ENCODE measurements at places on chromosomes 1 and 21.
A peak's percentile ranks its signal among the peaks of the same experiment; 100 is the strongest.

DNA sequence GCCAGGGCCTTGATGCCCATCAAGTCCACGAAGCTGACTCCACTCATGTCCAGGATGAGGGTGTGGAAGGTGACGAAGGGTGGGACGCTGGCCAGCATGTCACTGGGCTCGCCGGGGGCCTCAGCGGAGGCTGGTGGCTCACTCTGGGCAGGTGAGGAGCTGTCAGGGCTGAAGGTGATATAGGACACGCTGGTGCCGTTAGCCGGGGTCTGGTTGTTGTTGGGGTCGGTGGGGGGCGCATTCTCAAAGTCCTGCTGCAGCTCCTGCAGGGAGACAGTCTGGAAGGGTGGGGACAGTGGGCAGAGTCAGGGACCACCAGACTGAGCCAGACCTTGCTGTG lies 21.7 kb downstream of the SLC26A9 start:
- no peak for DNase-seq

DNA sequence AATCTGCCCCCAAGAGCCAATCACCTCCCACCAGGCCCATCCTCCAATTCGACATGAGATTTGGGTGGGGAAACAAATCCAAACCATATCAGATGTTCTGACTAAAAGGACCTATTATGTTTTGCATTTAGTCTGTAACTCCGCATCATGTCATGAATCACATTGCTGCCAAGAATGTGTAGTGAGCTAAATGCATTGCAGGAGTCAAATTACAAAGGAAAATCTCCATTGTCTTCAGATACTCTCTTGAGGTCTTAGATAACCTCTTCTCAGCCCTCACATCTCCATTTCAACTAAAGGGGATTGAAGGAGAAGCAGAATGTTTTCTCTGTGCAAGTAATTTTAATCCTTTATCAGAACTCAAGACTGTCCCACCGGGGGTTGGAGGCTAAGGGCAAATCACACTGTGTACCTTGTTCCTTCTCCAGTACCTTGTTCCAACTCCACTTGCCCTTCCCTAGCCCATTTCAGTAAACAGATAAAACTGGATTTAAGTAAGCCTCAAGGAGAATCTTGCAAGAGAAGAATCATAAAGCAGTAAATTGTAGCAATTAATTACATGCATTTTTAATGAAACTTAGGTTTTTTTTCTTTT lies 34.1 kb downstream of the EXTL2 start:
- DNase-seq = no peak

DNA sequence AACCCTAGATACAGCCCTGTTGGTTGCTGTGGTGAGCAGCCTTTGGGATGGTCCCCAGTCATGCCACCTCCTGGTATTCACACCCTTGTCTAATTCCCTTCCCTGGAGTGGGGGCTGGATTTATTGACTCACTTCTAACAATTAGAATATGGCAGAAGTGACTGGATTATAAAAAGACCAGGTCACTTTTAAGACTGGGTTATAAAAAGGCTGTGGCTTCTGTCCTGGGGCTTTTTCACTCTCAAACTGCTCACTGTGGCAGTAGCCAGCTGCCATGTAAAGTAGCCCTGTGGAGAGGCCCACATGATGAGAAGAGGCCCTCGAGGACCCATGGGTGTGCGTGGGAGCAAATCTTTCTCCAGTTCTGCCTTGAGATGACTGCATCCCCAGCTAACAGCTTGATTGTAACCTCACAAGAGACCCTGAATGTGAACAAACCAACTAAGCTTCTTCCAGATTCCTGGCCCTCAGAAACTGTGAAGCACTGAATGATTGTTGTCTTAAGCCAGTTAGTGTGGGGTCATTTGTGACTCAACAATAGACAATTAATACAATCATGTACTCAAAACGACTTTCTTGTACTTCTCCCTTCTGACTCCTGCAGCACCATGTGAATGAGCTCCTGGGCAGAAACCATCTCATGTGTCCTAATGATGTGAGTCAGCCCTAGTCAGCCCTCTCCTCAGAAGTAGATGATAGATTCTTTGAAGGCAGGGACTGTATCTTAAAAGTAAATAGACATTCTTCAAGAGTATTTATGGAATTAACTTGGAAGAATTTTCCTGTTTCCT lies 234.9 kb downstream of the TNR start:
- DNase-seq = no peak

GRCh38 chr1:227218870-227219573 lies 99.3 kb downstream of the CDC42BPA start:
- peak; percentile 43 for DNase-seq

DNA sequence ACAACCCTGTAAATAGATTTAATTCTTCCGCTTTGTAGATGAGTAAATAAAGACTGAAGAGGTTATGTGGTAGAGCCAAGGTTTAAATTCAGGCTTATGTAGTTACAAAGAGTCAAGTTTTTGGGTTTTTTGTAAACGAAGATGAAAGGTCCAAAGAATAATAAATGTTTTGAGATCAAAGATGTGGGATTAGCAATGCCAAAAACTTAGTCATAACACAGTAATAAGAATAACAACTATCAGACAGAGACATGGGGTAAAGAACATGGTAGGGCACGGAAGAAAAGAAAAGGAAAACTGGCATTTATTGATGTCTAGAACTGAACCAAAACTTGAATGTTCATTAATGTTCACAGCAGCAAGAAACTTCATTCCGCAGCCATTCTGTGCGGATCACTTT lies 42.9 kb downstream of the EXTL2 start:
- no peak for DNase-seq

- DNase-seq = peak; percentile 56
These were observed 218.0 kb upstream of the GALNT2 start for GRCh38 chr1:229848752-229849677.

DNA sequence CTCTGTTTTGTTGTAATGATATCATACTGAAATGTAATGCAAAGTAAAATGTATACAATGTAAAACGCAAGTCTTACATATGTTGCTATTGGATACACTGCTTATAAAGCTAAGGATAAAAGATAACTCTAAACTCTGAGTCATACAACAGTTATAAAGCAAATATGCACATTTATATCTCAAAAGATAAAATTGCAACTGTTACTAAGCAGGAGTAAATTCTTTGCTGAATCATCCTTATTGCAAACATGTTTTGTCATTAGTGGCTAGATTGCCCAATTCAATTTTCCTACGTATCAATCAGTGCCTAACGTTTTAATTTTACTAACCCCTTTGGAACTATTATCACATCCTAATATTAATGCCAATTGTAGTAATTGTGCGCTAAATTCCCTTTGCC lies 762.9 kb downstream of the LTN1 start:
- peak; percentile 48 for DNase-seq

- DNase-seq = no peak
These were observed 101.5 kb downstream of the ST6GALNAC3 start for GRCh38 chr1:76176000-76176399.

GRCh38 chr1:172724765-172725613 lies 66.1 kb downstream of the FASLG start:
- peak; percentile 40 for DNase-seq

GRCh38 chr1:93079685-93080141 lies 630 bp downstream of the MTF2 start:
- peak; percentile 26 for DNase-seq

DNA sequence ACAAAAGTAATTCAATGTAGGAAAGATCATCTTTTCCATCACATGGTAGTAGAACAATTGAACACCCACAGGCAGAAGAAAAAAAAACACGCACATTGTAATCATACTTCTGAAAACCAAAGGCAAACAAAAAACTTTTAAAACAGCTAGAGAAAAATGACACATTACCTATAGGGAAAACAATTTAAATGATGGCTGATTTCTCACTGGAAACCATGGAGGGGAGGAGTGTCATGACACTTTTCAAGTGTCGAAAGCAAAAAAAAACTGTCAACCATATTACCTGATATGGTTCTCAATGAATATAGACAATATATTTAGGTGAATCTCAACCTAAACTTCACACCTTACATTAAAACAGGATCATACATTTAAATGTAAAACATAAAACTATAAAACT lies 776 bp upstream of the SLAMF7 start:
- DNase-seq = no peak

- DNase-seq = peak; percentile 10
These were observed 1300.0 kb downstream of the PLA2G4A start for GRCh38 chr1:188128761-188129160.

GRCh38 chr1:69993810-69994209 lies 211.6 kb downstream of the LRRC40 start:
- DNase-seq = no peak

- peak; percentile 55 for DNase-seq
These were observed 7.1 kb downstream of the PRRX1 start for GRCh38 chr1:170670802-170671628.

DNA sequence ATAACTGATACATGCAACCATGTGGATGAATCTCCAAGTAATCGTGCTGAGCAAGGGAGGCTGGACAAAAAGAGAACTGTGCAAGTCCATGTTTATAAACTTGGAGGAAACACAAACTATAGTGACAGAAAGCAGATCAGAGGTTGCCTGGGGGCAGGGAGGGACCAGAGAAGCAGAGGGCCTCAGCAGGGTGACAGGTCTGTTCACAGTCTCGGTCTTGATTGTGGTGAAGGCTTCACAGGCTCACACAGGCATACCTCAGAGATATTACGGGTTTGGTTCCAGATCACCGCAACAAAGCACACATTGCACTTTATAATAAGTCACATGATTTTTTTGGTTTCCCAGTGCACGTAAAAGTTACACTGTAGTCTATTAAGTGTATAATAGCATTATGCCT lies 28.5 kb downstream of the ACOT7 start:
- no peak for DNase-seq

DNA sequence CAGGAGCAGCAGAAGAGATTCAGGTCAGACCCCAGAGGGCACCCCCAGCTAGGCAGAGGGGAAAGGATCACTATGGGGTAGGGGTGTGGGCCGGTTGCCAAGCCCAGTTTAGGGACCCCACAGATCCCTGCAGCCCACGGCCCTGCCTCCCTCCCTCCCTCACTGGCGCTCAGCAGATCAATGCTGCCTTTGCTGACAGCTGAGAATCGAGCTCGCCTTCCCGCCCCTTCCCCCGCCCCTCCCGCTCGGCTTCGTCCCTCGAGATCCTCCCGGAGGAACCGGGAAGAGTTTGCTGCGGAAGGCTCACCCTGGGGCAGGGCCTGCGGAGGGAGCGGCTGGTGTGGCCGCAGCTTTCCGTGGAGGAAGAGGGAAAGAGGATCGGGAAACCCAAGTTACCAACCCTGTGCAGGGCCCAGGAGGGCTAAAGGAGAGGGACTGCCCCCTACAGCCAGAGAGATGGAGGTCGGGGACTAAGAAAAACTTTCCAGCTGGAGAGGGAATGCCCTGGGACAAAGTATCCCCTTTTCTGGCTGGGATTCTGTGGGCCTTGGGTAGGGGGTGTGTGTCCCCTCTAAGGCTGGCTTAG lies 1.1 kb upstream of the KCNQ4 start:
- DNase-seq = no peak

- no peak for DNase-seq
These were observed 374.7 kb downstream of the COL11A1 start for GRCh38 chr1:102733491-102734236.

DNA sequence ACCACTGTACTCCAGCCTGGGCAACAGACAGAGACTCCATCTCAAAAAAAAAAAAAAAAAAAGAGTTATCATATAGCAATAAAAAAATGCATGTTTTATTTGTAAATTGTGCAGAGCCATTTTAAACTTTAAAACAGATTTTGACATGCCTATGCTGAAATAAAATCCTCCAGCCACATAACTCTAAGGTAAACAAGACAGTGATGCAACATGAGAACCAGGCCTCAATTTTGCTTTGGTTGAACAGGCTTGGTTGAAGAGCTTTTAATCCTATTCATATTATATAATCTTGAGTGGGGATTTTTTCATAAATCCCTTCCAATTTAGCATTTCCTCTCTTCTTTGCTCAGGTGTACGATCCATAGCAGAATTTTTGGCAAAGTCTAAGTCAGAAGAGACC lies 26.1 kb downstream of the ARMH1 start:
- no peak for DNase-seq

GRCh38 chr1:91603409-91603808 lies 102.8 kb downstream of the CDC7 start:
- DNase-seq = no peak

DNA sequence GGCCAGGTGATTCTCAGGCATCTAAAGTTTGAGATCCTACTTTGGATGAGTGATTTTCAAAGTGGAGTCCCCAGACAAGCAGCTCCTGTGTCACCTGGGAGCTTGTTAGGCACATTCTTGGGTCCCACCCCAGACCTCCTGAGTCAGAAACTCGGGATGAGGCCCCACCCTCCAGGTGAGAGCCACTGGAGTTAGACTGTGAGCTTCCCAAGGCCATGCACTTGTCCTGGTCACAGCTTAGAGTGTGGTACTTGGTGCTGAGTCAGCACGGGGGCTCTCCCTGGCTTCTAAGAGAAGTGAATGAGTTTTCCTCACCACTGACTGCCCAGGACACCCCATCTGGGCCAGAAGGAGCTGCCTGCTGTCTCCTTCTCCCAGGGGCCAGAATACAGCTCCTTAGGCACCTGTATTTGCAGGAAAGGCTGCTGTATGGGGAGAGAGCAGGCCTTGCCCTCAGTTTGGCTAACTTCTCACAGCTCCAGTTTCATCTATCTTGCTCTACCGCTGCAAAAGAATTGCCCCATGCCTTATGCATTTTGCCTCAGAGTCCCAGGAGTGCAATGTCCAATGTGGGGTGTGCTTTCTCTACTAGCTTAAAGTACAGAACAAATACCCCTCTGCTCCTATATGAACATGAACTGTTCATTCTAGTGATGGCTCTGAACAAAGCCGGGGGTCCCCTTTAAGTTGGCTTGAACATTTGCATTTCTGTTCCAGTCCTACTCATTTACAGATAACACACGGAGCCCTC lies 98.1 kb downstream of the PSMG1 start:
- peak; percentile 31 for DNase-seq

GRCh38 chr21:46065914-46066551 lies 31.9 kb upstream of the COL6A2 start:
- DNase-seq = peak; percentile 23

DNA sequence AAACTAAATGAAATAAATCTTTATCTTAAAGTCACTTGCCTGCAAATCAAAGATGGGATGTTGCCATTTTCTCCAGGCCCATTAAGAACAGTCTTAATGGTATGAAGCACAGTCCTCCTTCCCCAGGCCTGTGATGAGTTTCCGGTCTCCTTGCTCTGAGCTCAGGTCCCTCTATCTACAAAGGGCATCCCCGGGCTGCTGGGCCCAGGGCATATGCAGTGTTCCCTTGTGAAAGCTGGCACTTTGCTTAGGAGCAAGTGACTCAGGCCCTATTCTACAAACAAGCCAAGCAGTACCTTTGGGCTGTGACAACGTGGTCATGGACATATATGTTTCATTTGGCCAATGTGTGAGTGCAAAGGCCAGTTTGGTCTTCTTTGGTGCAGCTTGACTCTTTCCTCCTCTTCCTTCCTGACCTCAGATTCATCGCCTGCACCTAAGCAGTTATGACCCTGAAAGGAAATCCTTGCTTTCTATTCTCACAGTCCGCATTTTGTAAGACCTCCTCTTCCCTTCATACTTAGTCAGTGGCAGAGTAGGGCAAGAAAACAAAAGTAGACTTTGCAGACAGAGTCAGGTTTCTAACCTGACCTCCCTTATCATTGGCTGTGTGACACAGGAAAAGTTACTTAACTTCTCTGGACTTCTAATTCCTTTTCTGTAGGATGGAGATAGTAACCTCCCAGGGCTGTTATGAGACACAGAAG lies 109.5 kb downstream of the ERG start:
- no peak for DNase-seq

- peak; percentile 83 for DNase-seq
These were observed 426.7 kb upstream of the RUNX1 start for GRCh38 chr21:35475762-35476161.

- DNase-seq = no peak
These were observed 16.0 kb upstream of the LRRC7 start for GRCh38 chr1:69551476-69552324.

GRCh38 chr1:45394342-45394741 lies 54.1 kb upstream of the MUTYH start:
- DNase-seq = peak; percentile 40
